ENCODE measurements at places on chromosomes 12 and 14.

- H3K4me3 ChIP-seq: no peak overlapping the region
- H3K27me3 ChIP-seq: no peaks in the 10 kb centered on the region
- no peaks in the 10 kb centered on the region for H3K36me3 ChIP-seq
- no peak overlapping the region for H3K27ac ChIP-seq
These were observed 473.1 kb downstream of the PDZRN4 start for GRCh38 chr12:41661141-41661765.

GRCh38 chr14:70702161-70702560 lies 60.4 kb downstream of the TTC9 start:
- no peak overlapping the region for H3K27ac ChIP-seq
- no peak overlapping the region for H3K4me3 ChIP-seq
- H3K4me1 ChIP-seq: peaks cover 13% of the 10 kb centered on the region
- no peak for DNase-seq
- H3K27me3 ChIP-seq: no peaks in the 10 kb centered on the region

GRCh38 chr12:47881051-47881450 lies 23.7 kb downstream of the VDR start:
- peaks cover 4% of the 10 kb centered on the region for H3K4me1 ChIP-seq
- H3K4me3 ChIP-seq: no peak overlapping the region
- no peak for DNase-seq
- H3K27ac ChIP-seq: no peak overlapping the region
- H3K36me3 ChIP-seq: no peaks in the 10 kb centered on the region

GRCh38 chr12:47938093-47938492 lies 25.3 kb upstream of the TMEM106C start:
- no peak overlapping the region for H3K27ac ChIP-seq
- no peak overlapping the region for H3K4me3 ChIP-seq
- no peak for DNase-seq
- H3K27me3 ChIP-seq: no peaks in the 10 kb centered on the region

- H3K36me3 ChIP-seq: no peaks in the 10 kb centered on the region
- no peaks in the 10 kb centered on the region for H3K27me3 ChIP-seq
- no peak overlapping the region for H3K27ac ChIP-seq
These were observed 90.6 kb upstream of the PWP1 start for GRCh38 chr12:107594995-107595394.

- H3K4me1 ChIP-seq: peaks cover 16% of the 10 kb centered on the region
- H3K27ac ChIP-seq: no peak overlapping the region
- no peak for DNase-seq
- H3K36me3 ChIP-seq: peaks cover 5% of the 10 kb centered on the region
These were observed 62.7 kb downstream of the HMGA2 start for GRCh38 chr12:65886996-65887395.

DNA sequence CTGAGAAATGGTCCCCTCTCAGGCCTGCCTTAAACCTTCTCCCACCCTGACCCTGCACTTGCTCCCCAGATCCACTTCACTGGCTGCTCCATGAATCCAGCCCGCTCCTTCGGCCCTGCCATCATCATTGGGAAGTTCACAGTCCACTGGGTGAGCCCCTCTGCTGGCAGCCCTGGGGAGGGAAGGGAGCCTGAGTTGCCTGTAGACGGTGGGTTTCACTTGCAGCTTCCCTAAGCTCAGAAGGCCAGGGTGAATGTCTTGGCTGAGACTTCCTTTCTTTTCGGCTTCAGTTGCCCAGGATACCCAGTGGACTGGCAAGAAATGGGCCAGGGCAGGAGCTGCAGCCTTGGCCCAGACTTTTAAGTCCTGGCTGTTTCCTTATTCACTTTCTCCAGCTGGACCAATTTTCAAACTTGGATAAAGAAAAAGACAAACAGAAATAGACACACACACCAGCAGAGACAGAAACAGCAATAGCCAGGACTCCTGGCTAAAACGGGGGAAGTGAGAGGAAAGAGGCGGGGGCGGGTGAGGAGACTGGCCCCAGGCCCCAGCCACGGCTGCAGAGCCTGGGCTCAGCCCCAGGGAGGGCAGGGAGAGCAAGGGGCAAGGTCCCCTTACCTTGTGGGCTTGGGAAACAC lies 2.0 kb downstream of the AQP6 start:
- DNase-seq: no peak
- no peak overlapping the region for H3K27ac ChIP-seq
- H3K36me3 ChIP-seq: no peaks in the 10 kb centered on the region
- no peak overlapping the region for H3K4me3 ChIP-seq

DNA sequence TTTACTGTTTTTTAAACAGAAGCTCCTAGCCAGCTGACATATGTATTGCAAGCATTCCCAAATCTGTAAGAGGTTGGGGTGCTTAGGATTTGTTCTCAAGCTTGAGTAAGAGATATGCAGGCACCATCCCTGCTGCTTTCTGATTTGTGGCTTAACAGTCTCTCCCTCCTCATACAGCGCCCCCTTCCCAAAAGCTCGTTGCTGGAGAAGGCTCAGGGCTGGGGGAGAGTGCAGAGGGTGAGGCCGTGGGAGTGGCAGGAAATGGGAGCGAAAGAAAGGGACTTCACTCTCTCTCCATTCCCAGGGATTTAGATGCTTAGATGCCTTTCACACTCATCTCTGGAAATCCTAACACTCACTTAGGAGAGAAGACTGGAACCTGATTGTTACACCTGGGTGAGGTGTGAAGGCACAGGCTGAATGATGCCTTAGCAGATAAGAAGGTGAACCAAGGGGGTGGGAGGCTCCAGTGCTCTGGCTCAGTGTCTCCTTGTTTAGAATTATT lies 172.0 kb downstream of the C12orf75 start:
- H3K27me3 ChIP-seq: no peaks in the 10 kb centered on the region
- H3K36me3 ChIP-seq: no peaks in the 10 kb centered on the region
- H3K4me1 ChIP-seq: 0 out of 2 replicates have a peak, but pooled peaks cover 2% of the 10 kb centered on the region
- peak; percentile 61 for DNase-seq
- H3K27ac ChIP-seq: no peak overlapping the region

GRCh38 chr14:75479770-75480600 lies 42.3 kb upstream of the BATF start:
- no peaks in the 10 kb centered on the region for H3K27me3 ChIP-seq
- no peaks in the 10 kb centered on the region for H3K36me3 ChIP-seq
- peaks cover 3% of the 10 kb centered on the region for H3K4me1 ChIP-seq
- H3K4me3 ChIP-seq: no peak overlapping the region
- H3K27ac ChIP-seq: no peak overlapping the region

- no peaks in the 10 kb centered on the region for H3K4me1 ChIP-seq
- no peak overlapping the region for H3K4me3 ChIP-seq
- H3K27me3 ChIP-seq: no peaks in the 10 kb centered on the region
These were observed 77.8 kb upstream of the BDKRB2 start for GRCh38 chr14:96126783-96127271.

GRCh38 chr12:14879222-14879933 lies 6.3 kb downstream of the MGP start:
- H3K36me3 ChIP-seq: no peaks in the 10 kb centered on the region
- no peaks in the 10 kb centered on the region for H3K27me3 ChIP-seq
- H3K27ac ChIP-seq: no peak overlapping the region
- no peak for DNase-seq

DNA sequence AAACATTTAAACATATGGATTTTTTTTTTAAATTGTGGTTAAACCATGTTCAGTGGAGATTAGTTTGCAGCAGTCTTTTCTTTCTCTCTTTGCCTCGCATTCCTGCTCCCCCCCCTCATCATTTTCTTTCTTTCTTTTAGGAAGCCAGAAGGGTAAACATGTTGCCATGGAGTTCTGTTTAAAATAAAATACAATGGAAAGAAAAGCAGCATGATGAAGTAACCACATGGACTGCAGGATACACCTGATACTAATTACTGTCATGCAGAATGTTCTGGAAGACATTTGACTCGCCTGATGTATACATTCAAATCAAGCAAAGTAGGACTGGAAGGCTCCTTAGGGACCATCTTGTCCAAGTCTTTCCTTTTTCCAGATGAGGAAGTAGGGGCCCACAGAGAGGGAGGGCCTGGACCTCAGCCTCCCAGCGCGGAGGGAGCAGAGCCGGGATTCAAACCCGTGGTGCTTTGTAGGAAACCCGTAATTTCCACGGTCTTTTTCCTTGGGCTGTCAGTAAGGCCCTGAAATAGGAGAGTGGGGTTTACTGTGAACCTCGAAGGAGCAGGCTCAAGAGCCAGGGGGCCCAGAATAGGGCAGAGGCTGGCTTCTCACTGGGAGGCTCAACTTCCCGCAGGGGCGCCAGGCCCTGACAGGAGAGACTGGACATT lies 2.4 kb upstream of the MEG3 start:
- peaks cover 8% of the 10 kb centered on the region for H3K36me3 ChIP-seq
- no peak overlapping the region for H3K27ac ChIP-seq
- no peak overlapping the region for H3K4me3 ChIP-seq

- H3K27me3 ChIP-seq: no peaks in the 10 kb centered on the region
- no peak overlapping the region for H3K27ac ChIP-seq
- no peak for DNase-seq
These were observed 7.1 kb upstream of the ITPK1 start for GRCh38 chr14:93122826-93123225.

- H3K36me3 ChIP-seq: no peaks in the 10 kb centered on the region
- DNase-seq: peak; percentile 87
- H3K4me3 ChIP-seq: peak overlapping the region; percentile 98
- H3K27ac ChIP-seq: no peak overlapping the region
- H3K27me3 ChIP-seq: no peaks in the 10 kb centered on the region
- H3K4me1 ChIP-seq: peaks cover 3% of the 10 kb centered on the region
These were observed 619 bp downstream of the ERC1 start for GRCh38 chr12:991350-992333.

DNA sequence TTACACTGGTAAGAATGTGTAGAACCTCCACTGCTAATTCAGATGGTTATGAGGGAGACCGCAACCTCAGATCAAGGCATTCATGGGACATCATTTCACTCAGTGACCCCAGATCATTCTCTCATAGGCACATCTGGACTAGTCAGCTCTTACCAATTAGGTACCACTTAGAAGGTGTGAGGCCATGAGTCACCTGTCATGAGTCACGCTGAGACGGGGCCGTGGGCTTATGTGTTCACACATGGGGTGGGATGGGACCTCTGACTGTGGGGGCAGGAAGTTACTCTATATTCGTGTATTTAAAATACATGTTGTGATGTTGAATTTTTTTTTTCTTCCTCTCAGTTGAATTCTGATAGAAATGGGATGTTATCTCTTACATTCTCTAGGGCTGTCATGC lies 55.9 kb downstream of the CCDC92 start:
- H3K27ac ChIP-seq: no peak overlapping the region
- no peaks in the 10 kb centered on the region for H3K4me1 ChIP-seq
- no peaks in the 10 kb centered on the region for H3K27me3 ChIP-seq

DNA sequence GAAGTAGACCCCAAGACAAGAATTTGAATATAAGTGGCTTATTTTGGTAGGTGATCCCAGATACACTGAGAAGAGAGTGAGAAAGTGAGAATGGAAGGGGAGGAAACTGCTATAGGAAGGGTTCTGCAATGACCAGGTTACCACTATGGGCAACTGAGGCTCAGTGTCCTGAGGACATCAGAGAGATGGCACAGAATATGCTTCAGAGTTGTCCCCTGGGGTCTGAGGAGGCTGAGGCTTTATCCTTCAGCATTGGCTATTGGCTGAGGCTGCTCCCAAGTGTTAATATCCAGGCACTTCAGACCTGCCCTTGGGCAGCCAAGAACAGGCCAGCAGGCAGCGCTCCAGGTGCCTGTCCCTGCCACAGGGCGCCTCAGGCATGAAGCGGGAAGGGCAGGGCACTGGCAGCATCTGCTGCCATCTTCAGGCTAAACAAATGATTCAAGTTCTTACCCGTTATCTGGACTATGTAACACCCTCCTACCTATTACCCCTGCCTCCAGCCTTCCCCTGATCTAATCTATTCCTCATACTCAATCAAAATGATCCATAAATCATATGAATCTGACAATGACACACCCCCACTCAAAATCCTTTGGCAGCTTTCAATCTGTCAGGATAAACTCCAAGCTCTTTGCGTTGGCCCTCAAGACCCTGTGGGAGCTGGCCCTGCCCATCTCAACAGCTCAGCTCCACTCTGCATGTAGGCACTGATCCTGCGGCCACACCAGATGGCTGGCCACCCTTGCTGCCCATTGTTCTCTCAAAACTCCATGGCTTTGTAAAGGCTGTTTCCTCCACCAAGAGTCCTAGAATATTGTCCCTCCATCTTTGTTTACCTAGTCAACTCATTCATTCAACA lies 42.4 kb downstream of the CKAP4 start:
- no peaks in the 10 kb centered on the region for H3K4me1 ChIP-seq
- H3K4me3 ChIP-seq: no peak overlapping the region
- peak; percentile 58 for DNase-seq
- no peak overlapping the region for H3K27ac ChIP-seq
- H3K36me3 ChIP-seq: no peaks in the 10 kb centered on the region

DNA sequence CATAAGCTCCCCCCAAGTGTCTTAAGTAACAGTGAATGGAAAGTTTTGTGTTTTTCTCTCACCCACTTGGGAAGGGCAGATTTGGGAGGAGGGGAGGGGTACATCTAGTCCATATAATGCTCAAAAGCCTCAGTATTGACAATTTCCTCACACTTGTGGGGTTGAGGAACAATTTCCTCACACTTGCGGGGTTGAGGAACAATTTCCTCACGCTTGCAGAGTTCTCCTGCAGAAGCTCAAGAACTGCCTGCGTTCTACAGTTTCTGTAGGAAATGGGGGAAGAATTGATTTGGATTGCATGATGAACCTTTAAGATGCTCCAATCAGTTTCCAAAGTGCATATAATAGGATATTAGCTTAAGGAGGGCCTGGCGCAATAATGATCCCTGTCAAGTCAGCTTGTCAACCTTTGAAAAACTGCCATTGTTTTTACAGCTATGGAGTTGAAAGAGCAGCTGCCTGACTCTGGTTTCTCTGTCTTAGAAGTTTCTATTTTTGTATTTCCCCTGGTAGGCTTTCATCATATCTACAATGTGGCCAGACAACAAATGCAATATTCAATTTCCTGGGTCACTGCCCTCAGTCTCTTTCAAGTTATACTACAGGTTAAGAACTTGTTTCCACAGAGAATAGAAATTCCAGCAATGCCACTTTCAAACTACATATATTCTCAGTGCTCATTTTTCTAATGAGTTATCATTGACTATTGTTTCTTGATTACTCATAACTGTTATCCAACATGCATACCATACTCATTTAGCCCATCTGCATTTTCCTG lies 66.5 kb downstream of the PLEKHG7 start:
- H3K4me1 ChIP-seq: no peaks in the 10 kb centered on the region
- H3K27me3 ChIP-seq: no peaks in the 10 kb centered on the region
- no peak for DNase-seq
- no peak overlapping the region for H3K4me3 ChIP-seq
- H3K36me3 ChIP-seq: no peaks in the 10 kb centered on the region
- no peak overlapping the region for H3K27ac ChIP-seq

All from H9 (cell line).